ENCODE measurements at places on chromosomes 1 and 21.
A peak's percentile ranks its signal among the peaks of the same experiment; 100 is the strongest.

DNA sequence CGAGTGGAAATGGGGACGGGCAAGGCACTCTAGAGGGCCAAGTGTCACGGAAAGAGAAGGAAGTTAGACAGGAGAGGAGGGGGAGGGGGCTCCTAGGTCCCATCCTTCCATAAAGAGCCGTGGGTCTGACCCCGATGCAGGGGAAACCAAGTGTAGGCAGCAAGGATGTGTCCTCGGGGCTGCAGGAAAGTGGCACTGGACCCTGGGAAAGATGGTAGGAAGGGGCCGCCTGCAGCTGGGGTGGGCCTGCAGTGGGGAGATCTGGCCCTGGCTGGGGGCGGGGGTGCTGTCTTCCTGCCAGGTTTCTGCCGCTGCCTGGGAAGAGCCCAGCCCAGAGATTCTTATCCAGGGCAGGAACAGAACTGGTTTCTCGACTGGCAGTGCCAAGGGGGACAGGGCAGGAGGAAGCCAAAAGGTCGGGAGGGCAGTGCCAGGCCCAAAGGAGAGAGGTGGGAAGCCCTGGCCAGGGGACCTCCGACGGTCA is 12.9 kb downstream of the CRABP2 start:
- DNase-seq = no peak

GRCh38 chr1:6281511-6282402 is 20.9 kb upstream of the GPR153 start:
- DNase-seq = no peak

DNA sequence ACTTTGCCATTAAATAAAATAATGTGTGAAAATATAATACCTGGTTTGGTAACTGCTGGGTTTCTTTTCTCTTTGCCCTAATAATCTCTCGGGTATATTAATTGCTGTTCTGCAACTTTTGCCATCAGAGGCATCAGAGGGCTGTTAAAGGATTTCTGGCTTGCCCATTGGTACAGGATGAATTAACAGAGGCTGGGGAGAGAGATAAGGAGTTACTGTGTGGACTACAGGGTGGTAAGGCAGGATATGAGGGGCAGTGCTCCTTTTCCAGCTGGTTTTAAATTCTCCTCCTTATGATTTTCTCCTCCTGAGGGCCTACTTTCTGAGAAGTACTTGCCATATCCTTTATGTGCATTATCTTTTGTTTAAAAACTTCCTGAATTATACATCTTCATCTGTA is 48.3 kb downstream of the FGGY start:
- DNase-seq = no peak

DNA sequence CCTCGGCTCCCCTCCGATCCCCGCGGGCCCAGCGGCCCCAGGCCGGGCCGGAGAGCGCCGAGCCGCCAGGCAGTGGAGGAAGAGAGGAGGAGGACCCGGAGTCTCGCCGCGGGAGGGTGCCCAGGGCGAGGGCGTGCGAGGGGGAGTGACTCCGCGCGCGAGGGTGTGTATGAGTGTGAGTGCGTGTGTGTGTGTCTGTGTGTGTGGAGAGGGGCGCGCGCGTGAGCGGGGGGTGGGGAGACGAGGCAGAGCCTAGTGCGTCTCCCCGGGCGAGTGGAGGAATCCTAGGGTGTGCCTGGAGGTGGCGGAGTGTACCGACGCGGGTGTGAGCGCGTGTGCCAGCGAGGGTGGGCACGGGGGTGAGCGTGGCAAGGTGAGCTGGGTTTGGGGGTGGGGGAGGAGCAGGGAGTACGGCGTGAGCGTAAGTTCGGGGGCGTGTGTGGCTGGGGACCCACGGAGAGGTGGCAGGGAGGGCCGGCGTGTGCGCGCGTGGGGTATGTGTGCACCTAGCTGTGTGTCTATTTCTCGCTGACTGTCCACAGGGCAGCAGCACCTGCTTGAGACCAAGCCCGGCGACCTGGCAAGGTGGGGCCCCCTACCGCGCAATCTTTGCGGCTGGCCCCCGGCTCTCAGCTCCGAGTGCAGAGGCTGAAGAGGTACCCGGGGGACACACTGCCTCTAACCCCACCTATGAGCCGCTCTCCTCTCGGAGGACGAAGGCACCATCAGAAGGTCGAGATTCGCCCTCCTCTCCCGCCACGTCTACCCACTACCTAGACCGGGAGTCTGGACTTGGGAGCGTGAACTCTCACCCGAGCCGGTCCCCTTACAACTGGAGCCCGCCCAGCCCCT is 784 bp upstream of the KCND3 start:
- no peak for DNase-seq

DNA sequence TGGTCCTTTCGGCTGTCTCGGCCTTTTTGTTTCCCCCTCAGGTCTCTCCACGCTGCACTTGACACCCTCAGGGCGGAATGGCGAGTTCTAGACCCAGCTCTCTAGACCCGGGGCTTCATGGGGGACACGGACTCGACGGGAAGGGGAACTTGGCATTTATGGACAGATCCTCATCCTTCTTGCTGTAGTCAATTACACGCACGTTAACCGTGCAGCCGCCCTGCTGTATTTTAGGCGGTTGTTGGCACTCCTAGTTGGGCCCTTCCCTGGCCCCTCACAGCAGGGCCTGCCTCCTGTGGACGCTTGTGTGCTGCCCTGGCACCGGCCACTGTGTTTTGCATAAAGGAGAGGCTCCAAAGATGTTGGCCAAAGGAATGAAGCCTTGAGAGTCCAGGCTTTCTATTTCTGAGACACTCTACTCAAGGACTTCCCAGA is 558 bp upstream of the BTG3 start:
- DNase-seq = no peak

GRCh38 chr1:5142389-5142788 is 488.0 kb downstream of the AJAP1 start:
- DNase-seq = no peak

DNA sequence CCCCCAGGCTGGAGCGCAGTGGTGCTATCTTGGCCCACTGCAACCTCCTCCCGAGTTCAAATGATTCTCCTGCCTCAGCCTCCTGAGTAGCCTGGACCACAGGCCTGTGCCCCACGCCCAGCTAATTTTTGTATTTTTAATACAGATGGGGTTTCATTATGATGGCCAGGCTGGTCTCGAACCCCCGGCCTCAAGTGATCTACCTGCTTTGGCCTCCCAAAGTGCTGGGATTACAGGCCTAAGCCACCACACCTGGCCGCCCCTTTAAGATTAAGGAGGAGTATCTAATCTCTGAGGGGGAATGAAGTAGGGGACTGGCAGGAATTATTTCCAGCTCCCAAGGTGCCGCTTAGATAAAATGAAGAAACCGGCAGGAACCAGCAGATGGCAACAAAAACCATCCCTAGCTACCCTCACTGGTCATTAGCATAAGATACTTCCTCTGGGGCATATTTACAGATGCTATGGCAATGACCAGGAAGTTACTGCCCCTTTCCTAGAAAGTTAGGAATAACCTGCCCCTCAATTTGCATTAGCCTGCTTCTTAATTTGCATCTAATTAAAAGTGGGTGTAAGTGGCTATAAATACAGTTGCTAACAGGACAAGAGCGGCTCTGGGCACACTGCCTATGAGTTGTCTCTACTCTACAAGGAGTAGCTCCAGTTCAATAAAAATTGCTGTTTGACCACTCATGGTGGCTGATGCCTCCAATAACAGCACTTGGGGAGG is 7.1 kb upstream of the NSUN4 start:
- DNase-seq = peak; percentile 48

DNA sequence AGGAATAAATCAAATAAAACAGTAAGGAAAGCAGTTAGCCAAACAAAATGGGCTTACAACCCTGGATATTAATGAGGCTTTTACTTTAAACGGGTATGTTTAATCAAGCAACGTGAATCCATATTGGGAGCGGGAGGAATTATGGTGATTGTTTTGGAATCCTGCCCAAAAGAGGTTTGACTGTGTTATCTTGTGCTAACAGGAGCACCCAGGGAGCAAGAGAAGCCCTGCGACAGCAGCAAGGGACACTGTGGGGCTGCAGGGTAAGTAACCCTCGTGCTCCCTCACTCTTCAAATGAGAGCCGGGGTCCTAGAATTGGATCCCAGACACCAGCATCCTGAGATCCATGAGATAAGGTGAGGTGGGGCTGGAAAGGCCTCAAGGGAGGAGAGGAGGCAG is 72.6 kb upstream of the PGBD5 start:
- DNase-seq = no peak

DNA sequence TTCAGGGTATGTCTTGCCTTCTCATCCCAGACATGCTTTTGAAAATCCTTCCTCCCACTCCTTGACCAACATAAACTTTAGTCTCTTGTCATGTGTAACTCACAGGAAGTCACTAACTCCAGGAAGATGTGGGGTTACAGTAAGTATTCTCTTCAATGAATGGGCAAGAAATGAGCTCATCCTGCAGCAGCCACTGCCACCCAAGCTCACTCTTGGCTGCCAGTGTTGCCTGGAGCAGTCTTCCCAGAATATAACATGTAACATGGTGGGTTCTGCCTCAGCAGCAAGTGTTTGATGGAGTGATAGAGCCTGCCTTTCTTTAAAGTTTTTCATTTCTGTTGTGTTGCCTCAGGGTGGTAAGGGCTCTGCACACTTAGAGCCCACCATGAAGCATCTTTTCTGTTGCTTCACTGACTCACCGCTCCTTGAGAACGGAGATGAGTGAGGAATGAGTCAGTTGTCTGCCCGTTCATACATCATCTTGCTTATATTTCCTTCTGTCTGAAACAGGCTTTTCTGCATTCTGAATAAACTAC is 187.0 kb downstream of the TPR start:
- no peak for DNase-seq

- no peak for DNase-seq
Observed at GRCh38 chr1:229928767-229929166, 138.3 kb upstream of the GALNT2 start.

DNA sequence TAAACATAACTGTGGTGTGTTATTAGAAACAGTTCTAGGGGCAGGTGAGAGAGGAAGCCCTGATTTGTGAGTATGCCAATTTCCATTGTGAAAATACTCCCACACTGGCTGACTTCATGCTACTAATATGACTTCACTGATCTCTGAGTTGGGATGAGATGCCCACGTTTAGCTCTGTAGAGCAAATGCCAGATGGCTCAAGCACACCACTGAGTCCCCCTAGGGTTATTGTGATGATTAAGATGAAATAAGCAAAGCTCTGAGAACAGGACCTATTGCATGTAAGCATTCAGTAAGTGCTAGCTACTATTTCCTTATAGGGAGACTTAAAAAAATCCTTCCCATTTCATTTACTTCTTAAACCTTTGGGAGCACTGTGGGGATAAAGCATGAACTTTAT is 117.6 kb downstream of the CENPF start:
- no peak for DNase-seq

GRCh38 chr1:198161718-198162090 is 4.9 kb downstream of the NEK7 start:
- no peak for DNase-seq

GRCh38 chr1:210523830-210524229 is 195.1 kb downstream of the HHAT start:
- no peak for DNase-seq

DNA sequence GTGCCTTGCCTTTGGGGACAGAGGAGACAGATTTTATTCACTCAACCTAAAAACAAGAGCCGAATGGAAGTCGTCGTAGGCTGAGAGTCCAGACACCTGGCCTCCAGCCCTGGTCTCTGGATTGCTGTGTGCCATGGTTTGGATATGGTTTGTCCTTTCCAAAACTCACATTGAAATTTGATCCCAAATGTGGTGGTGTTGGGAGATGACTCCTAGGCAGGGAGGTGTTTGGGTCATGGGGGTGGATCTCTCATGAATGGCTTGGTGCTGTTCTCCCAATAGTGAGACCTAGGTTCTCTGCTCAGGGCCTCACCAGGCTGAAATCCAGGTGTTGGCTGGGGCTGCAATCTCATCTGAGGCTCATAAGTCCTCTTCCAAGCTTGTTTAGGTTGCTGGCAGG is 75.5 kb downstream of the FOXD2 start:
- DNase-seq = no peak

DNA sequence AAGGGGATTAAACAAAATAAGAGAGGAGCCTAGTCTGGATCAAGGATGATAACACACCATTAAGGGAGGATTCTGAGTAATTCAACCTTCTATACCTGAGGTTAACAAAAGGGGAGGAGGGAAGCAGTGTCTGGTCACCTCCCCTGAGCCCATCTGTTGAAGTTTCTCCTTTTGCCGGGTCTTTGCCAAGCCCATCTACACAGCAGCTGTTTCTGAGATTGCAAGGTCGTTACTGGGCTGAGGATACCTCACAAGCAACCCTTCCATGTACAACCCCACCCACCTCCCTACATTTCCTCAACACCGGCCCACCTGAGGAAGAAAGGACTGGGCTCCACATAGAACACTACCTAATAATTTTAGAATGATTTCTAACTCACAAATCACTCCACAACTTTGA is 26.3 kb downstream of the LRRC52 start:
- no peak for DNase-seq

DNA sequence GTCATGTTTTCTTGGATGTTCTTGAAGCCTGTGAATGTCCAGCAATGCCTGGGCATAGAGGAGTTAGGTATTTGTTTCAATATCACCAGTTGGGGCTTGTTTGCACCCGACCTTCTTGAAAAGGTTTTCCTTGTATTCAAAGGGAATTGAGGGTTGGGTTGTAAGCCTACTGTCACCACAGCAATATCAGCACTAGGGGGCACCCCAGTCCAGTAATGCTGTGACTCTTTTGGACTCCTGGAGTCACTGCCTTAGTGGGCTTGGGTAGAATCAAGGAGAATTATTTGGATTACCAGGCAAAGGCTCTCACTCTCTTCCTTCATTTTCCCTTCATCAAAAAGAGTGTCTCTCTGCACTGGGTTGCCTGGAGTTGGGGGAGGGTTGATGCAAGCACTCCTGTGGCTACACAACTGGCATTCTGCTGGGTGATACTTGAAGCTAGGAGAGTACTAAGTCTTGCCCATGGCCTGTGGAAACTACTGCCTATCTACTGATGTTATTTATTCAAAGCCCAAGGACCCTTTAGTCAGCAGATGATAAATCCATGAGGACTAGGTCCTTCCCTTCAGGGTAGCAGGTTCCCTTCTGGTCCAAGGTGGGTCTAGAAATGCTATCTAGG is 34.5 kb downstream of the OR10R2 start:
- DNase-seq = no peak

- no peak for DNase-seq
Observed at GRCh38 chr1:241846862-241847539, 1.0 kb upstream of the EXO1 start.

DNA sequence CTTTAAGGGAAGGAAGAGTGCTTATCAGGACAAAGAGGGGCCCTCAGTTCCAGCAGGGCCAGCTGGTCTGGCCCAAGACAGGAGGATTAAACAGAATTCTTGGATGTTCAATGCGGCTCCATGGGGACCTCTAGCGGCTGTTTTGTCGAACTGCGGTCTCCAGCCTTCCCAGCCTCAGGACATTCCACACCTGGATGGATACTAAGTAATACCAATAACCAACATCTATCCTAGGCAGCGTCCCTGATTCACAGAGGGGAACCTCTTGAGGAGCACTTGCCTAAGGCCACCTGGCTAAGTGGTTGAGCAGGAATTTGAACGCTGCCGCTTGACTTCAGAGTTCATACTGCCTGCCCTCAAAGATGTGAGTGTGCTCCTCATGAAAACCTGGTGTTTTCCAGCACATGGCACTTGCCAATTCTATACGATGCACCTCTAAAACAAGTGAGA is 15.5 kb upstream of the CD247 start:
- DNase-seq = no peak

GRCh38 chr1:73824065-73824464 is 373.9 kb downstream of the LRRIQ3 start:
- no peak for DNase-seq

- DNase-seq = no peak
Observed at GRCh38 chr21:33972539-33972938, 56.9 kb upstream of the ATP5PO start.

All from kidney (tissue), 22 donors.